ENCODE measurements at places on chromosomes 7 and 10. TPM values are rescaled to one million over a fixed set of nuclear protein-coding genes. Genes with fewer than 3 reads are reported as not detected.

- DNase-seq: no peak
Observed at GRCh38 chr7:112093409-112093808, 112.8 kb downstream of the DOCK4 start.

DNA sequence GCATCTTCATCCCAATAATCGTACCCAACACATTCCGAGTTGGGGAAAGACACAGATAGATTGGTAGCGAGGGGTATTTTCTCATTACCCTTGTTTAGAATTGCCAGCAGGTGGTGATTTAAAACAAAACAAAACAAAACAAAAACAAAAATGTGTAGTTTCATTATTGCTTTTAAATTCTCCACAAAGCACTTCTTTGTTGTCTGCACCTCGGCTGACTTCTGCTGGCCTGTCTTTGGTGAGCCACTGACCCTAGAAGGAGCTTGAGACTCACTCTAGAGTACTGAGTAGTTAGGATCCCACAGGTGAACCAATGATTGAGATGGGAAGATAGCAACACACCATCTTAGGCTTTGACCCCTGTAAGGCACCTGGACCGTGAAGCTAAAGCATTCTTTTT is 105.4 kb upstream of the BET1 start:
- DNase-seq: no peak

Gene MYL7
- total RNA-seq: not detected

Gene RABGEF1
- 27.3 TPM for total RNA-seq

Gene STEAP4
- 0.10 TPM for total RNA-seq
